Chondrocyte (in vitro differentiated cells): ENCODE measurements at places on chromosomes 11 and 22. TPM values are rescaled to one million over a fixed set of nuclear protein-coding genes. Genes with fewer than 3 reads are reported as not detected.

DNA sequence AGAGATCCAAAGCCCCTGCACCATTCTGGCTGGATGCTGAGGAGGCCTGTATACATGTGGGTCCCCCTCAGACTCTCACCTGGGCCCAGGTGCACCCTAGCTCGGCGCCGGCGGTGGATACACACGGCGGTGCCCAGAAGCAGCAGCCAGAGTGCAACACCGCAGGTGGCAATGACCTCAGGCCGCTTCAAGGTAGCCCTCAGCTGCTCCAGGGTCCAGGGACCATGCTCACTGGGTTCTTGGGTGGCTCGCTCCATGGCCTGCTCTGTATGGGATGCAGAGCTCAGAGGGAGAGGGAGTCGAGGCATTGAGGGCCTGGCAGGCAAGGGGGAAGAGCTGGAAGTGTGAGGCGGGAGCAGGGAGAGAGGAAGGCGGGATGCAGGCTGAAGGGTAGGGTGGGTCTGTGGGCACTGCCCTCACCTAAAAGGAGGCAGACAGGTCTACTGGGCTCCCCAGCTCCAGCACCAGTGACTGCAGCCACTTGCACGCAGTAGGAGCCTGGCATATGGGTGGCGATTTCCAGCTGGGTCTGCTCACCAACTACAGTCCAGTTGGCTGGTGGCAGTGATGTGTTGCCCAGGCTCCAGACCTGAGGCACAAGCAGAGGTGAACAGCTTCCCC is 3.8 kb downstream of the ROBO4 start:
- no peaks in the 10 kb centered on the region for H3K36me3 ChIP-seq
- H3K4me3 ChIP-seq = no peak overlapping the region
- peaks cover 16% of the 10 kb centered on the region for H3K4me1 ChIP-seq
- H3K27me3 ChIP-seq = no peaks in the 10 kb centered on the region
- H3K27ac ChIP-seq = no peak overlapping the region

- H3K27me3 ChIP-seq = no peaks in the 10 kb centered on the region
- DNase-seq = no peak
- peak overlapping the region; percentile 98 for H3K4me3 ChIP-seq
- peak overlapping the region; percentile 99 for H3K27ac ChIP-seq
- peaks cover 30% of the 10 kb centered on the region for H3K36me3 ChIP-seq
Measured at GRCh38 chr11:14500181-14500651, 605 bp upstream of the COPB1 start.

DNA sequence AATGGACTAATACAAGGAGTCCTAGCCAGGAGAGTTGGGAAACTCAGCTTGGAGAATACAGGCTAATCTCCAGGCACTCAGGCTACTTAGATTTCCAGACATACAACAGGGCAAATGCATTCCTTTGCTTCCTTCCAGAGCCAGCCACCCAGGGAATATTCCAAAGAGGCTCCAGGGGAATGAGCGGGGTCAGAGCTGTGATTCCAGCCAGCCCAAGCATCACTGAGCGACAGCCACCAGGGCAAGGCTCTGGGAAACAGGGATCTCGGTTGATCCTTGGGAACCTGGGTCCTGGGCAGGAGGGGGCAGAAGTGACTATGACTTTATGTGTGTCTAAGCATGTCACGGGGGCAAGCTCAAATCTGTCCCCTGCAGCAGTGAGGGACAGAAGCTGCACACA is 112.3 kb upstream of the LMO1 start:
- H3K27me3 ChIP-seq = peaks cover under 1% of the 10 kb centered on the region
- no peak for DNase-seq
- H3K27ac ChIP-seq = no peak overlapping the region
- no peak overlapping the region for H3K4me3 ChIP-seq

GRCh38 chr11:128906185-128907050 is 15.3 kb downstream of the KCNJ5 start:
- peak overlapping the region; percentile 68 for H3K4me3 ChIP-seq
- H3K27ac ChIP-seq = no peak overlapping the region
- H3K27me3 ChIP-seq = peaks cover 3% of the 10 kb centered on the region
- no peak for DNase-seq
- H3K4me1 ChIP-seq = peaks cover 62% of the 10 kb centered on the region
- H3K36me3 ChIP-seq = no peaks in the 10 kb centered on the region

- DNase-seq = no peak
- H3K27ac ChIP-seq = peak overlapping the region; percentile 98
- H3K36me3 ChIP-seq = peaks cover 20% of the 10 kb centered on the region
- peaks cover 46% of the 10 kb centered on the region for H3K4me1 ChIP-seq
Measured at GRCh38 chr11:85663080-85663752, 1.7 kb downstream of the CREBZF start.

GRCh38 chr11:34585304-34585734 is 35.6 kb upstream of the EHF start:
- no peaks in the 10 kb centered on the region for H3K36me3 ChIP-seq
- no peak overlapping the region for H3K27ac ChIP-seq
- DNase-seq = no peak

DNA sequence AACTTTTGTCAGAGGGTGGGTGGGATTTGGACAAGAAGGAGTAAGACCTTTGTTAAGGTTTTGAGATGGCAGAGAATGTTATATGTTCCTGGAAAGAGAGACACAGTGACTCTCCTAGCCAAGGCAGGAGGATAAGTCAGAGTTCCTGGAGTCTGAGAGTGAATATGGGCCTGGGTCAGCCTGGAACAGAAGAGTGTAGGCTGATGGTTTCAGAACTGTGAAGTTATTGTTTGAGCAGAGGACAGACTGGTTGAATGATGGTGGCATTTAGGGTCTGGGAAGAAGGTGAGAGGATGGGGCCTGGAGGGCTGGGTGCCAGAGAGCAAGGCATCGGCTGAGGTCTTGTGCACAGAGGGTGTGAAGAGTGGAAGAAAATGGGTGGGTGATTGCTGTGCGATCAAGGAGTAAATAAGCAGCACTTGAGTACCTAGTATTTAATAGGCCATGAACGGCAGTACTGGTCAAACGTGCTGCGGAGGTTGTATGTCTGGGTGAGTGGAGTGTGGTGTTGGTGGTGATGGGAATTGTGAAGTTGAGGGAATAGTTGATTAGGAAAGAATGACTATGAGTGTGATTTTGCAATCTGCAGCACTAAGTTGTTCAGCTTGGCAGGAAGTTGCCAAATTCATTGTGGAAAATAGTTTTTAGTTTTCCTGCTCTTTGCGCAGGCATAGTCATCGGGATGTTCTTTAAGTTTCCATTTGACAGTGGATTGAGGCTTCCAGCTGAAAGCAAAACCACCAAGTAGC is 1.8 kb downstream of the PANX1 start:
- H3K4me1 ChIP-seq = peaks cover 38% of the 10 kb centered on the region
- DNase-seq = no peak
- H3K27me3 ChIP-seq = no peaks in the 10 kb centered on the region
- H3K36me3 ChIP-seq = no peaks in the 10 kb centered on the region
- H3K4me3 ChIP-seq = no peak overlapping the region

- H3K27me3 ChIP-seq = peaks cover 11% of the 10 kb centered on the region
- H3K4me3 ChIP-seq = no peak overlapping the region
- no peak overlapping the region for H3K27ac ChIP-seq
- no peaks in the 10 kb centered on the region for H3K36me3 ChIP-seq
Measured at GRCh38 chr11:57903441-57904123, 120.1 kb upstream of the OR9Q1 start.

DNA sequence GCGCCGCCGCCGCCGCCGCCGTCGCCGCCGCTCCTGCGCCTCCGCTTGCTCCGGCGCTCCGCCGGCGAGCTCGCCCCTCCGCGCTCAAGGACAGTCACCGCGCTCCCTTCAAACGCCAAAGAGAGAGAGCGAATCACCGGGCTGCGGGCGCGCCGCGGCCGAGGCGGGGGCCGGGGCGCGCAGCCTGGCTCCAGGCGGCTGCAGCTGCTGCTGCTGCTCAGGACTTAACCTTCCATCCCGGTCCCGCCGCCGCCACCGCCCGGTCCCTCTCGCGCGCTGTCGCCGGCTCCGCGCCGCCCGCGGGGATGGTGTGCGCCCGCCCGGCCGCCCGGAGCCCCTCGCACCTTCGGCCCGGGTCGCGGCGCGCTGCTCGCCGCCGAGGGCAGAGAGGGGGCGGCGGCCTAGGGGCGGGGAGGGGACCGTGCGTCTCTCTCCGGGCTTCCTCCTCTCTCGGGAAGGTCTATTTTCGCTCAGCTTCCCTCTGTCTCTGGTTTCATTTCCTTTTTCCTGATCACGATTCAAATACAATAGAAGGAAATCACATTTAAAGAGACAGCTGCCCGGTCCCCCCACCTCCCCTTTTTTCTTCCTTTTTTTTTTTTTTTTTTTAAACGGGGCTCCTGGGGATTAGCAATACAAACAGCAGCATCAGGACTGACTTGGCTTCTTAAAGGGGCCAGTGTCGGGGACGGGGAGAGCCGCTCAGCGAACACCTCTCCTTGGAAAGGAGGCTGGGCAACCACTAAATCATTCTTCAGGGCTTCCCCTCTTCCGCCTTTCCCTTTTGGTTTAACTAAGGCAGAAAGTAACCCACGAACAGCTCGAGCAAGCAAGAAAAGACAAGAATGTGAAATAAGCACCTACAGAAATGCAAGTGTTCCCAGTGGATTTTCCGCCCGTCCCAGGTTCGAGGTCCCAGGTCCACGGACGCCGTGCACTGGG is 22.1 kb downstream of the LMO2 start:
- peaks cover 16% of the 10 kb centered on the region for H3K4me1 ChIP-seq
- no peak overlapping the region for H3K27ac ChIP-seq
- peak overlapping the region; percentile 82 for H3K4me3 ChIP-seq
- H3K27me3 ChIP-seq = peaks cover 59% of the 10 kb centered on the region
- DNase-seq = no peak

- no peaks in the 10 kb centered on the region for H3K27me3 ChIP-seq
- H3K27ac ChIP-seq = peak overlapping the region; percentile 89
- H3K36me3 ChIP-seq = no peaks in the 10 kb centered on the region
- no peak overlapping the region for H3K4me3 ChIP-seq
- peaks cover 50% of the 10 kb centered on the region for H3K4me1 ChIP-seq
- no peak for DNase-seq
Measured at GRCh38 chr22:40196628-40197360, 19.1 kb downstream of the TNRC6B start.

GRCh38 chr22:45876136-45877035 is 100.6 kb downstream of the WNT7B start:
- H3K36me3 ChIP-seq = peaks cover 7% of the 10 kb centered on the region
- peaks cover 3% of the 10 kb centered on the region for H3K4me1 ChIP-seq
- DNase-seq = no peak
- peaks cover 27% of the 10 kb centered on the region for H3K27me3 ChIP-seq

The UVRAG gene
- total RNA-seq = 15.7 to 32.5 TPM (median 16.9 TPM) in 3 replicates

The ADM2 gene
- total RNA-seq = 1.5 to 46.5 TPM (median 46.5 TPM) in 3 replicates

The SLC43A3 gene
- total RNA-seq = 10.8 to 12.6 TPM (median 12.4 TPM) in 3 replicates

The CABP4 gene
- not detected in 3 replicates for total RNA-seq

The CCDC83 gene
- not detected in 3 replicates for total RNA-seq

The RASL10A gene
- 0.27 to 1.2 TPM (median 0.31 TPM) in 3 replicates for total RNA-seq
